ENCODE measurements at places on chromosomes 5 and 9. TPM values are rescaled to one million over a fixed set of nuclear protein-coding genes. Genes with fewer than 3 reads are reported as not detected.

SPINK13 gene
- not detected for total RNA-seq

SV2C gene
- total RNA-seq: 0.24 TPM

CYFIP2 gene
- 228 TPM for total RNA-seq

LCP2 gene
- not detected for total RNA-seq

TMEM252 gene
- total RNA-seq: not detected

GALNT12 gene
- total RNA-seq: 19.7 TPM

FIBCD1 gene
- 4.0 TPM for total RNA-seq

DNA sequence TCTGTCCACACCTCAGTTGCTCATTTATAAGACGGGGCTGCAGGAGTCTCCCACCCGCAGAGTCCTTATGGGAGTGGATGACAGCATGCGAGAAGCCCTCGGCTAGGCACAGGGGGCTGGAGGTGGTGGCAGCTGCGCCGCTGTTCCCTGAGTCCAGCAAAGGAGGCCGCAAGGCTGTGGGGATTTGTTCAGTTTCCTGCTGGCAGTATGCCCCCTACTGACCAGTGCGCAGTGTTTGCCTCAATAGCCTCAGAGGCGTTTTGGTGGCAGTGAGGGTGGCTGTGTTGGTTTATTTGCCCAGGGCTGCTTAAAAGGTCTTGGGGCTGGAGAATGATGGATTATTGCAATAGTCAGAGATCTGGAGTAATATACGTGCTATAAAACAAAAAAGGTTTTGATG is 176.3 kb upstream of the OTULINL start:
- H3K4me3 ChIP-seq: no peak overlapping the region
- H3K27me3 ChIP-seq: no peaks in the 10 kb centered on the region
- H3K27ac ChIP-seq: no peak overlapping the region

DNA sequence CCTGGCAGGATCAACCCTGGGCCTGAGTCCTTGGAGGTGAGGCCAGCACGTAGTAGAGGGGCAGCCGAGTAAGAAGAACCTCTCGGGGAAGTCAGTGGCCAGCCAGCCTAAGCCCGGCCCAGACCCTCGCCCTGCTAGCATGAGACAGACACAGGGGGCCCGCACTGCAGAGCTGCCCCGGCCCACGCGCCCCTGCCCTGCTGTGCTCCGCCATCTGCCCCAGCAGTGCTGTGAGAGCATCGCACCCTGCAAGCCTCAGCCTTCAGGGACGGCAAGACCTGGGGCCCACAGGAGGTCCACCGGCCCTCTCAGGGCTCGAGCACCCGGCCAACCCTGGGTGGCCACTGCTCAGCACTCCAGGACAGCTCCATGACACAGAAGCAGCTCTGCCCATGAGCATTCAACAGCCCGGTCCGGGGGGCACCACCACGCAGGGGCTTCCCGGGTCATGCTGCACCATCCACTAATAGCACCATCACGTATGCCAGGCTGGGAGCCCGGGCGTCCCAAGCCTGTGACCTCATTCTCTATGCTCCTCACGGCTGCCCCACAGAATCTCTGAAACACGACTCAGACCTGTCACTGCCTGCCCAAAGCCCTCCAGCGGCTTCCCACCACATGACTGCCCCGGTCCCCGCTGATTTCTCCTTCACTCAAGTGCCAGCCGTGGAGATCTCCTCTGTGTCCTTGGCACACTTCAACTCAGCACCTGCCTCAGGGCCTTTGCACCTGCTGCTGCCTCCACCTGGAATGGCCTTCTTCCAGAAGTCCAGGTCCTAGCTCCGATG is 38.1 kb downstream of the ADAMTS2 start:
- no peak for DNase-seq
- no peaks in the 10 kb centered on the region for H3K4me1 ChIP-seq
- H3K36me3 ChIP-seq: no peaks in the 10 kb centered on the region
- no peak overlapping the region for H3K27ac ChIP-seq

DNA sequence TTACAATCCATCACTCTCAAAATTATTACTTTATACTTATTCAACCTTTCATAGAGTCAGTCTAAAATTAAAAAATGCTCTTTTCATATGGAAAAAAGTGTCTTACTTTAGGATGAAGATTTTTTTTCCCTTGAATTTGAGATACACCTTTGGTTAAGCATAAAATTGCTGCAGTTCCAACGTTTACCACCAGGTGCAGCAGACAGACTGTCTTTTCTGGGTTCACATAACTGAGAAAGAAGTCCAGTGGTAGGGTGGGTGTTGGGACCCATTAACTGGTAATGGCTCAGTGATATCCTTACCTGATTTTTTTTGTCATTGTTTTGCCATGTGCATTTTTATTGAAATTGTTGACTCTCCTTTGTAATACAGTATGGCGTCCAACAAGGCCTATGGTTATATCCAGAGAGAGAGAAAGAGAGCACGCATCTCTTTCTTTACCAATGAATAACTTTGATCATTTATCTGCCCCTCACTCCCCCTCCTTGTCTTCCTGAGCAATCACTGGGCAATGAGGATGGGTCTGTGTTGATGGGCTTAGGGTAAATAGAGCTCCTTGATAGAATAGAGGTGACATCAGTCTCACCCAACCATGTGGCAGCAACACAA is 98.4 kb downstream of the FBXL7 start:
- no peaks in the 10 kb centered on the region for H3K27me3 ChIP-seq
- peaks cover 6% of the 10 kb centered on the region for H3K4me1 ChIP-seq
- H3K27ac ChIP-seq: no peak overlapping the region
- no peak overlapping the region for H3K4me3 ChIP-seq
- DNase-seq: no peak
- H3K36me3 ChIP-seq: no peaks in the 10 kb centered on the region

DNA sequence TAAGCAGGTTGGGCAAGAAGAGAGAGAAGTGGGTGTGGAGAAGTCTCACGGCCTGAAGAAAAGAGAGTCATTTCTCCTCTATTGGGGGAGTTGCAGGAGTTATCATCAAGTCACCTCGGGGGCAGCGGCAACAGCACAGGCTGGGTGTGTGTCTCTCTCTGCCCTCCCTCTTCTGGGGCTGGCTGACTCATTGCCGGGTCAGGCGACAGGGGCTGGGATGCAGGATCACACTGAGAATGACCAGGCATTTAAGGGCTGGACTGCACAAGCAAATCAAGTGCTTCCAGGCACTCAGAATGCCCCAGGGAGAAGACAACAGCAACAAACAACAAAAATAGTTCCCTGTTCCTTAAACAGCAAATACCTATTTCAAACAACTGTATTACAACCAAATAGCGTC is 6.3 kb upstream of the EQTN start:
- DNase-seq: peak; percentile 21
- H3K27ac ChIP-seq: no peak overlapping the region
- no peaks in the 10 kb centered on the region for H3K36me3 ChIP-seq
- H3K4me3 ChIP-seq: no peak overlapping the region
- no peaks in the 10 kb centered on the region for H3K4me1 ChIP-seq

GRCh38 chr5:82513738-82514137 is 235.6 kb upstream of the RPS23 start:
- H3K4me1 ChIP-seq: no peaks in the 10 kb centered on the region
- no peaks in the 10 kb centered on the region for H3K36me3 ChIP-seq
- DNase-seq: peak; percentile 43
- H3K27ac ChIP-seq: no peak overlapping the region
- H3K4me3 ChIP-seq: no peak overlapping the region

DNA sequence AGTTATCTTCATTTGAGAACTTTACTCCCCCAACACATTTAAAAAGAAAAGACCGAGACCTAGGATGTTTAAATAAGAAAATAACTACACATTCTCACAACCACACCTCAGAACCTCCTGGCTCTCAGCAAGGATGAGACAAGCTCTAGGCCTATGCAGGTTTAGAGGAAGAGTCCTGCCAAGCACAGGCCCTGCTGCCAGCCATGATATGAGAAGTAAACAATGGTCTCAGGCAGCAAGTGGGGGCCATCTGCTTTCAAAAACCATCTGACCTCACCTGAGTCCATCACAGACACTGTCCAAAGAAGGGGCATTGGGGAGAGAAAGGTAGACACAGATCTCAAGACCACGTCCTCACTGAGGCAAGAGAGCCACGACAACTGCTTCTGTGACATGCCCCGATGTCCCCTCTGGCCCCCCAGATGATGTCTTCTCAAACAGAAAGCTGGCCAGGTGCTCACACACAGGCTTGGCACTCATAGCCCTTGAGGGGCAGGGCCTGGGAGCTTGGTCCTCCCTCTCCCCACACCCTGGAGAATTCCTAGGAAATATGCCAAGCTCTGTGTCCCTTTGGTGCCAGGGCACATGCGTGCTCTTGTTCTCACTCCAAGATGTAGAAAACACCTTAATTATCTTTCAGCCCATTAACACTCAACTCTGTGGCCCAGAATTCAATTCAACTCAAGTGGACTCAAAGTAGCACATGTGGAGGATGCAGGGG is 150.4 kb downstream of the FSTL4 start:
- no peaks in the 10 kb centered on the region for H3K36me3 ChIP-seq
- H3K27ac ChIP-seq: no peak overlapping the region
- H3K4me1 ChIP-seq: no peaks in the 10 kb centered on the region
- H3K4me3 ChIP-seq: no peak overlapping the region

DNA sequence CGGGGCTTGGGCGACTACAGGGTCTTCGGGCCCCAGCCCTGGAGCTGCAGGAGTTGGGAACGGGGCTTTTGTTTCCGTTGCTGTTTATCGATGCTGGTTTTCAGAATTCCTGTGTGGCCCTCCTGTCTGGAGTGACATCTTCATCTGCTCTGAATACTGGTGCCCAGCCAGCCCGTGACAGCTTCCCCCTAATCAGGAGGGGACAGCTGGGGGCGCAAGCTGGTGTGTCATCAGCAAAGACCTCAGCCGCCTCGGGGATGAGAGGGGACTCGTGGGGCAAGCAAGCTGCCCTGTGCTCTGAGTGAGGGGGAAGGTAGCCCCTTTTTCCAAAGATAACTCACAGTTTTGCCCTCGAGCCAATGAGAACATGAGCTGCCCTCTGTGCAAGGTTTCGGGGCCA is 110.7 kb downstream of the RXRA start:
- no peak overlapping the region for H3K27ac ChIP-seq
- H3K4me3 ChIP-seq: no peak overlapping the region
- peaks cover 19% of the 10 kb centered on the region for H3K4me1 ChIP-seq
- no peak for DNase-seq
- no peaks in the 10 kb centered on the region for H3K27me3 ChIP-seq

GRCh38 chr9:77215874-77216273 is 38.5 kb downstream of the VPS13A start:
- no peaks in the 10 kb centered on the region for H3K27me3 ChIP-seq
- H3K4me3 ChIP-seq: no peak overlapping the region
- peaks cover 17% of the 10 kb centered on the region for H3K36me3 ChIP-seq
- H3K4me1 ChIP-seq: no peaks in the 10 kb centered on the region

GRCh38 chr5:1718669-1719068 is 81.0 kb downstream of the MRPL36 start:
- no peaks in the 10 kb centered on the region for H3K36me3 ChIP-seq
- H3K27ac ChIP-seq: no peak overlapping the region
- H3K27me3 ChIP-seq: no peaks in the 10 kb centered on the region
- H3K4me3 ChIP-seq: no peak overlapping the region
- no peaks in the 10 kb centered on the region for H3K4me1 ChIP-seq
- no peak for DNase-seq

DNA sequence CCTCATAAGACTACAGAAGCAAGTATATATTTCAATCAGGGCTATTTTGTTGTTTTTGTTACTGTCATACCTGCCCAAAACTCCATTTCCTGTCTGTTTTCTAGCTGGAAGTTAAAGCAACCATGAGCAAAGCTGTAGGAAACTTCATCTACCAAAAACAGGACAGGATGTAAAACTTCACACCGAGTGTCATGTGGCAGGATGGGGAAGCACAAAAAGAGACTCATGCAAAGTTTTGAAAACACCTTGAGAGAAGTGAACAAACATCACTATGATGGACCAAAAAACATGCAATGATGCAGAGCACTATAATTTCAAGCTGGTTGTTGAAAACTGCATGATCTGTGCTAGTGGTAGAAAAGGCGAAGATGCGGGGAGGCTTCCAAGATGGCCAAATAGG is 6.3 kb upstream of the GZMA start:
- H3K27ac ChIP-seq: no peak overlapping the region
- H3K4me3 ChIP-seq: no peak overlapping the region
- H3K4me1 ChIP-seq: no peaks in the 10 kb centered on the region
- no peak for DNase-seq

- H3K27me3 ChIP-seq: no peaks in the 10 kb centered on the region
- no peaks in the 10 kb centered on the region for H3K4me1 ChIP-seq
- no peaks in the 10 kb centered on the region for H3K36me3 ChIP-seq
- H3K27ac ChIP-seq: no peak overlapping the region
- no peak for DNase-seq
Observed at GRCh38 chr5:135662061-135662481, 83.3 kb upstream of the CXCL14 start.

DNA sequence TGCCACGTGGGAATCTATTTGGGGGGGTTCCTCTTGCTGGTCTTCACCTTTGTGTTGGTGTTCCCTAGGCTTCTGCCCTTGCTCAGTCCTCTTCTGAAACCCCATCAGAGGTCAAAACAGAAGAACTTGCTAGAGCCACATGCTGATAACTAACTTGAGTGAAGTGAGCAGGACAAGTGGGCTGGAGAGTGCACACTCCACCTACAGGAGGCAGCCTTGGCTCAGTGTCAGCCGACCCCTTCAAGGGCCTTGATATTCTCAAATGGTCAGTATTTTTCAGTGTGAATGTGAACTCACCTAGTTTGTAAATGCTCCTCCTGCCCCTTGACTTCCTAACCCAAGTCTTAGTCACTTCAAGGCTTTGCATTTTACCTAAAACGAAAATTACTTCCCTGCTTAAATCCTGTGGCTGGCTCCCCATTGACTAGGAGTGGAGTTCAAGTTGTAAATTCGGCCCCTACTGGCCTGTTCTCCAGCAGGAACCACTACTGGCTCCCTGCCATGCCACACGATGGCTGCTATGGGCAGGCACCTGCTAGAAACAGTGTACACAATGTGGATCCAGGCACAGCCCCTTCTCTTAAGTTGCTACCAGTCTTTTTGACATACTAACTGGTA is 3.6 kb upstream of the SLC1A3 start:
- H3K36me3 ChIP-seq: no peaks in the 10 kb centered on the region
- no peak overlapping the region for H3K4me3 ChIP-seq
- H3K4me1 ChIP-seq: peaks cover 13% of the 10 kb centered on the region
- H3K27me3 ChIP-seq: peaks cover 6% of the 10 kb centered on the region
- no peak overlapping the region for H3K27ac ChIP-seq
- DNase-seq: peak; percentile 43

DNA sequence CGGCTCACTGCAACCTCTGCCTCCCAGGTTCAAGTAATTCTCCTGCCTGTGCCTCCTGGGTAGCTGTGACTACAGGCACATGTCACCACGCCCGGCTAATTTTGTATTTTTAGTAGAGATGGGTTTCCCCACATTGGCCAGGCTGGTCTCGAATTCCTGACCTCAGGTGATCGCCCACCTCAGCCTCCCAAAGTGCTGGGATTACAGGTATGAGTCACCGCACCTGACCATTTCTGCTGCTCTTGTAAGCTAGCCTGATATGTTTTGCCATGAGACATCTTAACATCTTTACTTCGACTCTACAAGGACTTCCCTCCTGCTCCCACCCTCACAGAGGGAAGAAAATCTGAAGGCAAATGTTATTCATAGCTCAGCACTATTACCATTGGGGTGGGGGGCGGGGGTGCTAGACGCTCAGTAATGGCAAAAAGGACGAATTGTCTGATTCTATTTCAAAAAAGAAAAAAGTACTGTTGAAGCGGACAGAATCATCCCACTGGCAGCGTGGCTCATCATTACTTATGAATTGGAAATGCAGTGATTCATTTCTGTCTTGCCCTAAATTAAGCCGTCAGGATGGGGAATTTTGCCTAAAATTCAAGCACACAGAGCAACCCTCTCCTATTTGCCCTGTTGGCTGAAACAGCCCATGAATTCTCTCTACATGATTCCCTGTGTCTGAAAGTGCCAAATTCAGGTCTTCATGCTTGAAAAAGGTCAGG is 46.4 kb upstream of the WWC1 start:
- H3K4me1 ChIP-seq: no peaks in the 10 kb centered on the region
- H3K4me3 ChIP-seq: no peak overlapping the region
- no peaks in the 10 kb centered on the region for H3K27me3 ChIP-seq
- no peaks in the 10 kb centered on the region for H3K36me3 ChIP-seq
- H3K27ac ChIP-seq: no peak overlapping the region
